ENCODE measurements at places on chromosomes 2 and 18. TPM values are rescaled to one million over a fixed set of nuclear protein-coding genes. Genes with fewer than 3 reads are reported as not detected.

DNA sequence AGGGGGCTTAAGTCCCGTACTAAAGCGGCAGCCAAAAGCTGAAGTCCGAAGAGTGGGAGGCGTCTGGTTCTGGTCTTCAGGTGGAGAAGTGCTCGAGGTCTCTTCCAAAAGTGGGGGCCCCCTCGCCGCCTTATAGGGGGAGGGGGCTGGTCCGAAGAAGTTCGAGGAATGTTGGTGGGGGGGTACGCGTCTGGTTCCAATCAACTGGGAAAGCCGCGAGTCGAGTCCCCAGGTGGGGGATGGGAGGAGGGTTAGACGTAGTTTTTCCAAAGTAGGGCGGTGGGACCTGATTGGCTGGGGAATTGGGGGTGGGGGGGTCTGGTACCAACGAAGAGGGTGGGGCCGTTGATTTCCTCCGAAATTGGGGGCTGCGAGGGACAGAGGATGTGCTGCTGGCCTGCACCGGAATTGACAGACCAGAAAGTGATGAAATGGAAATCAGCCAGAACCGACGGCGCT is 594 bp downstream of the ITM2C start:
- peak overlapping the region; percentile 91 for H3K4me3 ChIP-seq
- peaks cover 21% of the 10 kb centered on the region for H3K27me3 ChIP-seq
- H3K36me3 ChIP-seq: no peaks in the 10 kb centered on the region
- H3K27ac ChIP-seq: peak overlapping the region; percentile 27
- peaks cover 60% of the 10 kb centered on the region for H3K4me1 ChIP-seq
- DNase-seq: no peak

GRCh38 chr2:151769606-151770005 is 35.3 kb upstream of the NEB start:
- H3K4me3 ChIP-seq: no peak overlapping the region
- H3K4me1 ChIP-seq: peaks cover 8% of the 10 kb centered on the region
- H3K27me3 ChIP-seq: no peaks in the 10 kb centered on the region
- no peak for DNase-seq
- H3K27ac ChIP-seq: no peak overlapping the region

AKAIN1 gene
- total RNA-seq: not detected

- no peaks in the 10 kb centered on the region for H3K4me1 ChIP-seq
- no peaks in the 10 kb centered on the region for H3K36me3 ChIP-seq
- no peaks in the 10 kb centered on the region for H3K27me3 ChIP-seq
- no peak overlapping the region for H3K27ac ChIP-seq
- H3K4me3 ChIP-seq: no peak overlapping the region
Observed at GRCh38 chr2:6723865-6724604, 141.7 kb downstream of the CMPK2 start.

DNA sequence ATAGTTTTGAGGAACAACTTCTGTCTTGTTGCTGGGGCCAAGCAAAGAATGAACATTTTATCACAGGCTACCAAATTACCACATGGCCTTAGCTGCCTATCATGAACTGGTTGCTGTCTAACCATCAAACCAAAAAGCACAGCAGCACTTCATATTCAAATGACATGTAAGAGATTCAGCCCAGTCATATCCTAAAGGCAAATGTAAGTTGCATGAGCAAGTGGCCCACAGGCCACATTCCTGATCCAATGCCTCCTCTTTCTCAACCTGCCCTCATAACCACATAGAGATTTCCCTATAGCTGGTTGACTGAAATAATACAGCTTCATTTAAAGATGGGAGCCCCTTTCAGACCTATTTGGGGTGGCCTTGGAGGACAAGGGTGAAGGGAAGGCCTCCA is 572.3 kb downstream of the IRS1 start:
- no peak overlapping the region for H3K27ac ChIP-seq
- H3K4me1 ChIP-seq: no peaks in the 10 kb centered on the region
- no peaks in the 10 kb centered on the region for H3K36me3 ChIP-seq
- H3K27me3 ChIP-seq: no peaks in the 10 kb centered on the region

- H3K4me3 ChIP-seq: peak overlapping the region; percentile 63
- H3K27me3 ChIP-seq: peaks cover 3% of the 10 kb centered on the region
- no peak for DNase-seq
- H3K4me1 ChIP-seq: no peaks in the 10 kb centered on the region
- H3K36me3 ChIP-seq: no peaks in the 10 kb centered on the region
Observed at GRCh38 chr2:85133751-85134254, 611 bp downstream of the TCF7L1 start.

- H3K4me3 ChIP-seq: no peak overlapping the region
- no peaks in the 10 kb centered on the region for H3K27me3 ChIP-seq
- H3K36me3 ChIP-seq: no peaks in the 10 kb centered on the region
- no peaks in the 10 kb centered on the region for H3K4me1 ChIP-seq
Observed at GRCh38 chr2:134351899-134352298, 98.0 kb downstream of the MGAT5 start.

DNA sequence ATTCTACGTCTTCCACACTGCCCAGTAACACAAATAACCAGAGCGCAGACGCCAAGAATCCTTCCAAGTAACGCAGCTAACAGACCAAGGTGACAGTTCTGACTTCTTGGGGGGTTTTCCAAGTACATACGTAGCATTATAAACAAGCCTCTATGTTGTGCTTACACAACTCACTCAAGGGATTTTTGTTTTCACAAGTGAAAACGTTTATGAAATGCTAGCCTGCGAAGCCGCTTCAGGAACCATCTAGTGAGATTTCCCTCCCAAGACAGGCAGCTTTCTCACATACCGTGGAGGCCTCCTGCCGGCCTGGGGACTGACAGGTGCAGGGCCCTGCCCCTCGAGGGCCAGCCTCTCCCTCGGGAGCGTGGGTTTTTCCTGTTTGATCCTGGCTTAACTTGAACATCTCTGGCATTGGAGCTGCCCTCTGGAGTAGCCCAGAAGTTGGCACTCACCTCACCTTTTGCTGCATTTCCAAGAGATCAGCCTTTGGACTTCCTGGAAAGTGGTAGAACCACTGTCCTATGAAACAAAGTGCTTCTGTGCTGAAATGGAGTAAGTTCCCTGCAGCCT is 151.1 kb downstream of the MBP start:
- H3K36me3 ChIP-seq: no peaks in the 10 kb centered on the region
- H3K27me3 ChIP-seq: no peaks in the 10 kb centered on the region
- peaks cover 8% of the 10 kb centered on the region for H3K4me1 ChIP-seq
- no peak overlapping the region for H3K27ac ChIP-seq
- DNase-seq: no peak
- no peak overlapping the region for H3K4me3 ChIP-seq

- peaks cover 18% of the 10 kb centered on the region for H3K36me3 ChIP-seq
- DNase-seq: no peak
- H3K27me3 ChIP-seq: no peaks in the 10 kb centered on the region
- H3K4me1 ChIP-seq: no peaks in the 10 kb centered on the region
- H3K27ac ChIP-seq: peak overlapping the region; percentile 49
Observed at GRCh38 chr18:9536354-9537152, 61.2 kb downstream of the RALBP1 start.

DNA sequence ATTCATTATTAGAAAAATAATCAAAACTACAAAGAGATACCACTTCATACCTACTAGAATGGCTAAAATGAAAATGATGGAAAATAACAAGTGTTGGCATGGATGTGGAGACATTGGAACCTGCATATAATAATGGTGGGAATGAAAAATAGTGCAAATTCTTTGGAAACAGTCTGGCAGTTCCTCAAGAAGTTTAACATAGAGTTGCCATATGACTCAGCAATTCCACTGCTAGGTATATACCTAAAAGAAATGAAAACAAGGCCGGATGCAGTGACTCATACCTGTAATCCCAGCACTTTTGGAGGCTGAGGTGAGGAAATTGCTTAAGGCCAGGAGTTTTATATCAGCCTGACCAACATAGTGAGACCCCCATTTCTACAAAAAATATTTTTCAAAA is 41.6 kb upstream of the ACYP2 start:
- H3K27ac ChIP-seq: no peak overlapping the region
- no peak for DNase-seq
- no peaks in the 10 kb centered on the region for H3K4me1 ChIP-seq
- H3K4me3 ChIP-seq: no peak overlapping the region
- H3K27me3 ChIP-seq: no peaks in the 10 kb centered on the region
- peaks cover 6% of the 10 kb centered on the region for H3K36me3 ChIP-seq

GRCh38 chr2:137939026-137939425 is 25.2 kb upstream of the HNMT start:
- H3K27ac ChIP-seq: no peak overlapping the region
- H3K27me3 ChIP-seq: no peaks in the 10 kb centered on the region
- no peaks in the 10 kb centered on the region for H3K4me1 ChIP-seq
- H3K4me3 ChIP-seq: no peak overlapping the region
- no peak for DNase-seq
- no peaks in the 10 kb centered on the region for H3K36me3 ChIP-seq

DNA sequence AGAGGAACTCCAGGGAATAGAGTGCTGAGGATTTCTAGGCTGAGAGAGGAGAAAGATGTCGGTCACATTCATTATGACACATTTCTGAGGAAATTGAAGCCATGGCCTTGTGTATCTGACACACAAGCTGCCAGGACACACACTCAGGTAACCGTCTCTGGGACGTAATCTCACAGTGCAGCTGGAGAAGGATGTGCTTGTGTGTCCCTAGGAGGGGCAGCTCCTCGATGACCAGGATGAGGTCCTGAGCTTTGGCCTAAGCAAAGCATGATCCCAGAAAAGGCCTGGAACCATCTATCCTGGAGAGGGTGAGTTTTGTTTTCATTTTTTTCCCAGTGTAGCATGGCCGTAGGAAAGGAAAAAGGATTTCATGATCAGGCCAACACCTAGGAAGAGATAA is 102.2 kb downstream of the CAPN13 start:
- no peaks in the 10 kb centered on the region for H3K36me3 ChIP-seq
- no peak overlapping the region for H3K27ac ChIP-seq
- H3K4me3 ChIP-seq: no peak overlapping the region
- H3K27me3 ChIP-seq: no peaks in the 10 kb centered on the region
- no peaks in the 10 kb centered on the region for H3K4me1 ChIP-seq

DNA sequence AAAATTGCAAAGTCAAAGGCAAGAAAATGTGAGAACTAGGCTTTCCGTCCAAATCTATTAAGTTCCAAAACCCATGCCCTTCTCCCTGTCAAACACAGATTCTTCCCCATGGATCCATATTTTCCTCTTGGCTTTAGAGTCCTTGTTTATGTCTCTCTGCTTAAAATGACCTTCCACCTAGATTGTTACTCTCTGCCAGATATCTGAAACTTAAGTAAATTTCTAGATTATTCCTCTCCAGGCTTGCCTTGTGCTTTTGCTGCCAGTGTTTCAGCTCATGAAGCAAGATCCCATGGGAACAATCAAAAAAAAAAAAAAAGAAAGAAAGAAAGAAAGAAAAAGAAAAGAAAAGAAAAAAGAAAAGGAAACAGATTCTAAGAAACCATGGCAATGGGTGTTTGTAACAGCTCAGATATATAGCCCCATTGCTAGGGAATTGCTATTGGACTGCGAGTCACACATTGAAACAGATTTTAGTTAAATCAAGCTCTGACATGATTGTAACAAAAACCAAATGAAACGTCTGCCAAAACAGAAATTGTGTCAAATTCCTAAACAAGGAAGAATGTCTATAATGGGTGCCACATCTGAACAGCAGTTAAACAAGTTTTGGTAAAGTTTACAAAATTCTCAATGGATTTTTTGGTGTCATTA is 660.7 kb upstream of the CNTNAP5 start:
- no peak overlapping the region for H3K27ac ChIP-seq
- H3K27me3 ChIP-seq: no peaks in the 10 kb centered on the region
- H3K4me1 ChIP-seq: no peaks in the 10 kb centered on the region

IL36RN gene
- not detected for total RNA-seq

DNA sequence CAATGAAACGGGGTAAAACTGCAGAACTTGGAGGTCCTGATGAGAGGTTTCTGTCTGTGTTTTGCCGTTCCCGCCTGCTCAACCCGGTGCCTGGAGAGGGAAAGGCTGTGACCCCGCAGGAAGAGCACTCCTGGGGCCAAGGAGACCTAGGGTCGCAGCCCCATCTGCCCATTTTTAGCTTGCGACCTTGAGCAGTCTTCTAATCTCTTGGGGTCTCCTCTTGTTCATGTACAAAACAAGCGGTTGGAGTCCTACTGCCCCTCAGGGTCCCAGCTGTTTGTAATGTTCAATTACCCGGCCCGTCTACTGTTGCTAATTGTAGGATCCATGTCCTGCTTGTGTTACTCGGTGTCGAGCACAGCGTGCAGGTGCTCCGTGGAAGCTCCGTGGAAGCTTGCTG is 104.5 kb downstream of the PTGR3 start:
- no peak overlapping the region for H3K27ac ChIP-seq
- no peak for DNase-seq
- H3K27me3 ChIP-seq: no peaks in the 10 kb centered on the region
- H3K4me3 ChIP-seq: no peak overlapping the region
- no peaks in the 10 kb centered on the region for H3K36me3 ChIP-seq

- no peaks in the 10 kb centered on the region for H3K36me3 ChIP-seq
- H3K4me1 ChIP-seq: peaks cover 7% of the 10 kb centered on the region
- DNase-seq: no peak
- H3K4me3 ChIP-seq: no peak overlapping the region
Observed at GRCh38 chr2:16526193-16526592, 139.4 kb downstream of the CYRIA start.

- no peaks in the 10 kb centered on the region for H3K36me3 ChIP-seq
- no peaks in the 10 kb centered on the region for H3K27me3 ChIP-seq
- H3K4me3 ChIP-seq: no peak overlapping the region
- H3K27ac ChIP-seq: no peak overlapping the region
- H3K4me1 ChIP-seq: no peaks in the 10 kb centered on the region
- DNase-seq: no peak
Observed at GRCh38 chr2:119487434-119488244, 36.6 kb downstream of the SCTR start.

SCN9A gene
- 20.7 TPM for total RNA-seq

CD207 gene
- total RNA-seq: 0.21 TPM

DNA sequence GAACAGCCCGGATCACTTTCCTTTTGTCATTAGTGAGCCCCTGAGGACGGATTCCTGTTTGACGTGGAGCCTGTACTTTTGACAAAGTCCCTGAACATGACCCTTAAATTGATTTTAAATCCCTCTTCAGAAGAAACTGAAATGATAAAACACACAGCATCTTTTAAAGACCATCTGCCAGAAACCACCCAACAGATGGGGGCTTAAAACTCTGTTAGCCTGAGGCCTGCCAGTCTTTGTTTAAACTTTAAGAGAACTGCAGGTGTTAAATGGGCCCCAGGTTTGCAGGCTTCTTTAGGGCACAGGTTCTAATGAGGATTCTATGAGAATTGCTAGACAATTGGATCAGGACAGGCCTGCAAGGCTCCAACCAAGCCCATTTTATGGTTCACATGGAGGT is 177.9 kb downstream of the ALK start:
- H3K27me3 ChIP-seq: no peaks in the 10 kb centered on the region
- H3K27ac ChIP-seq: no peak overlapping the region
- no peaks in the 10 kb centered on the region for H3K36me3 ChIP-seq
- DNase-seq: no peak
- H3K4me1 ChIP-seq: no peaks in the 10 kb centered on the region

- no peak overlapping the region for H3K4me3 ChIP-seq
- no peaks in the 10 kb centered on the region for H3K36me3 ChIP-seq
- H3K27me3 ChIP-seq: peaks cover 24% of the 10 kb centered on the region
- no peak overlapping the region for H3K27ac ChIP-seq
Observed at GRCh38 chr2:219298759-219299371, 10.3 kb downstream of the PTPRN start.

RNF103 gene
- total RNA-seq: 55.3 TPM

GRCh38 chr18:59907660-59908059 is 7.9 kb downstream of the PMAIP1 start:
- no peak for DNase-seq
- H3K4me3 ChIP-seq: no peak overlapping the region
- no peak overlapping the region for H3K27ac ChIP-seq
- no peaks in the 10 kb centered on the region for H3K4me1 ChIP-seq
- H3K36me3 ChIP-seq: no peaks in the 10 kb centered on the region

GRCh38 chr2:146821836-146822316 is 1023.0 kb upstream of the ACVR2A start:
- peaks cover 7% of the 10 kb centered on the region for H3K4me1 ChIP-seq
- H3K27ac ChIP-seq: no peak overlapping the region
- H3K36me3 ChIP-seq: no peaks in the 10 kb centered on the region
- no peak overlapping the region for H3K4me3 ChIP-seq
- DNase-seq: no peak
